ENCODE measurements at places on chromosomes 1 and 21.

- no peak for DNase-seq
Measured at GRCh38 chr1:19461220-19461554, 24.2 kb downstream of the CAPZB start.

DNA sequence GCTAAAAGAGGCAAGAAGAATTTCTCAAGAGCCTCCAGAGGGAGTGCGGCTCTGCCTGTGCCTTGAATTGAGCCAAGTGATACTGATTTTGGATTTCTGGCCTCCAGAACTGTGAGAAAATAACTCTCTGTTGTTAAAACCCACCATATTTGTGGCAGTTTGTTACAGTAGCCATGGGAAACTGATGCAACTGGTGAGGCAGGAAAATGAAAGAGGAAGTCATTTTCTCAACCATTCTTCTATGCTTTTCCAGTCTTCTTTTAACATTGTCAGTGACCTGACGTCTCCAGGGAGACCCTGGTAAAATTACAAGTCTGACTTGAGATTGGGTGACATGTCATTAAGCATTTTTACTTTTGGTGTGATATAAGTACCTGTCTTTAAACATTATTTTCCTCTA lies 5.8 kb downstream of the OR6P1 start:
- no peak for DNase-seq

GRCh38 chr1:68819190-68819829 lies 322.4 kb upstream of the DEPDC1 start:
- no peak for DNase-seq

DNA sequence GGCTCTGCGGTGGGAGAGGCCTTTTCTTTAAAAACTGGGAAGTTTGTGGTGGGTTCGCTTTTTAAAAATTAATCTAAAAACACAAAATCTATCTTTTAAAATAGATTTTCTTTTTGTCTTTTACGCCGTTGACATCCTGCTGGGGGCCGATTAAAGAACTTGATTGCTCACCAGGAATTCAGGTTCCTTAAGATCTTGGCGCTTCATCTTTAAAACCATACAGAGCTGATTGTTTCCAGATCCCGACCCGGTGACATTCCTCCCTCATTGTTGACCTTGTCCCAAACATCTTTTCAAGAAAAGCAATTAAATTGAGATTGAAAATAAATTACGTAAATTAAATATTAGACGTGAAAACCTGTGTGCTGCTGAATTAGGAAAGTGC lies 546 bp upstream of the ZNF697 start:
- no peak for DNase-seq

DNA sequence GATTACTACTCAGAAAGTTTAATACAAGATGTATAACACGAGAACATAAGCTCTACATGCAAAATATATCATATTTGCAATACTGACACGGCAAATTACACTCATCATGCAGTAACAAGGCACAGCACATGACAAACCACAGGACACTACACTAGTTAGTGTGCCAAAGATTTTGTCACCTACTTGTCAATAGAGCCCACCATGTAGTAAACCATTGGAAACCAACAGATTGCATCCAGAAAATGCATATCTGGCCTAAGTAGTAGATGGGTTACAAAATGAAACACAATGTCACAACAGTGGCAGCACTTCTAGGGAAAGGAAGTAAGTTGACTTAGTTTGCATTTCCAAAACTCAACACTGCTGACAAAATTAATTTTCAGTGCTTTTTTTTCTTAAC lies 288.9 kb downstream of the KCNT2 start:
- DNase-seq, result no peak

DNA sequence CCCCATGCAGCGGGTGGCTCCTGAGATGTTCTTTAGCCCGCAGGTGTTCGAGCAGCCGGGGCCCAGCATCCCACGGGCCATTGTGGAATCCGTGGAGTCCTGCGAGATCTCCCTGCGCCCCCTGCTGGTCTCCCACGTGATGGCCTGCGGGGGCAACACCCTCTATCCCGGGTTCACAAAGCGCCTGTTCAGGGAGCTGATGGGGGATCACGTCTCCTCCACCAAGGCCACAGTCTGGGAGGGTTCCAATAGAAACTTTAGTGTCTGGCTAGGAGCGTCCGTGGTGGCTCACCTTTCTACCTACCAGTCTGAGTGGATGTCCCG lies 71.0 kb downstream of the ACTL8 start:
- DNase-seq, result no peak

DNA sequence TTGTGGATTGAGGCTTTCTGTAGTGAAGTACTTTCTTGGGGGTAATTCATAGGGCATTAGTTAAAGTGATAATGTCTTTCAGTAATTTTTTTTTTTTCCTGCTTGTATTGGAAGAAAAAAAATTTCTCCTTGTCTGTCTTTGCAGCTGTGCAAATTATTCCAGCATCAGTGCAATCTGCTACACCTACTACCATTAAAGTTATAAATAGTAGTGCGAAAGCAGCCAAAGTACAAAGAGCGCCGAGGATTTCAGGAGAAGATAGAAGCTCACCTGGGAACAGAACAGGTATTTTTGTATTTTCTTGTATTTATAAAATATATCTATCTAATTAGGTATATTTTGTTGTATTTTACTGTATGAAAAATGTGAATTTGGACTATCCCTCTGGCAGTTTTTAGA lies 29.3 kb downstream of the GABPA start:
- no peak for DNase-seq

- DNase-seq, result no peak
Measured at GRCh38 chr1:39720094-39720999, 18.3 kb upstream of the PPIE start.

- DNase-seq, result no peak
Measured at GRCh38 chr1:5681654-5682053, 310.6 kb downstream of the NPHP4 start.

DNA sequence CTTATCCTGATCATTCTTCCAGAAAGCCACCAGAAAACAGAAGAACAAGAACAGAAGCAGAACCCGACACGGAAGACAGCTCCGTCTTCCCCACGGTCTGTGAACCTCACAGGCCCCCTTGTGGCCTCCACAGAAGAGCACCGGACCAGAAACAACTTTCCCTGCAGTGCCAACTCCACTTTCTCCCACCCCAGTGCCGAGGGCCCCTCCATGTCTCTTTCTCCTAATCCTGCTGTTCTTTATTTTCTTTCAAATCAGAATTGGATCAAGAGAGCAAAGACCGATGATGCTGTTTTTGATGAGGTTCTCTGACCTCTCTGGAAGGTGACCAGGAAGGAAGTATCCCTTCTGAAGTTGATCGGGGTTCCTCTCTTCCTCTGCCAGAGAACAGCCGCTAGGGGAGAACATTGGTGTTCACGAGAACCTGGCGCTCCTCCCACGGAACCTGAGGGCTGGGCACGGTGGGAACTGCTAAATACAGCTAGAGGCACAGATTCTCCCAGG lies 58.9 kb upstream of the CTTNBP2NL start:
- DNase-seq, result no peak

GRCh38 chr1:21313203-21313885 lies 23.1 kb upstream of the ECE1 start:
- no peak for DNase-seq

GRCh38 chr1:3789421-3790300 lies 6.6 kb downstream of the LRRC47 start:
- DNase-seq, result no peak

DNA sequence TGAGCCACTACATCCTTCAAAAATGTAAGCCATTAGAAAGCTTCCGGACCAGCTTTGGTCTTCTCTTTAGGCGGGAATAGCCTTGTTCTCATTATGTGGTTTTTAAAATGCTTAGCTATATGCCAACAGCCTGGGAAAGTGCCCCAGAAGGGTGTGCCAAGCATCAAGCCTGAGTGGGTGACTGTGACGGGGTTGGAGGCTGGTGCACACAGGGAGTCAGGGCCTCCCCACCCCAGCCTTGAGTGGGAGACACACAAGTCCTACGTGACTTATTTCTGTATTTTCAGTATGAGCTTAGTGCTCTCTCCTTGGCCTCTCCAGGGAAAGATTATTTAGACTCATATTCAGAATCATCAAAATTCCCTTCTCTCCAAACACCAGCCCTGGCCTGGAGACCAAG lies 9.8 kb downstream of the UBASH3A start:
- DNase-seq, result peak; percentile 48

DNA sequence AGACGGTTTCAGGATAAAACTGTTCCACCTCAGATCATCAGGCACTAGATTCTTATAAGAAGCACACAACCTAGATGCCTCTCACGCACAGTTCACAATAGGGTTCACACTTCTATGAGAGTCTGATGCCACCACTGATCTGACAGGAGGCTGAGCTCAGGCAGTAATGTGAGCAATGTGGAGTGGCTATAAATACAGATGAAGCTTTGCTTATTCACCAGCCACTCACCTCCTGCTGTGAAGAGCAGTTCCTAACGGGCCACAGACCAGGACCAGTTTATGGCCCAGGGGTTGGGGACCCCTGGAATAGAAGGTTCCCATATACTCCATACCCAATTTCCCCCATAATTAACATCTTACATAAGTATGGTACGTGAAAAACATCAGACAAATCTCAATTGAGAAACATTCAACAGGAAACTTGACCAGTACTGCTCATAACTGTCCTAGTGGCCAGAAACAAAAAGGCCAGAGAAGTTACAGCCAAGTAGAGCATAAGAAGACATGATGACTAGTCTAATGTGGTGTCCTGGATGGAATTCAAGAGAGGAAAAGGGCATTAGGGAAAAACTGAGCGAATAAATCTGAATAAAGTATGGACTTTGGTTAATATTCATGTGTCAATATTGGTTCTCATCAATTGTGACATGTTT lies 24.7 kb upstream of the IGSF5 start:
- no peak for DNase-seq

DNA sequence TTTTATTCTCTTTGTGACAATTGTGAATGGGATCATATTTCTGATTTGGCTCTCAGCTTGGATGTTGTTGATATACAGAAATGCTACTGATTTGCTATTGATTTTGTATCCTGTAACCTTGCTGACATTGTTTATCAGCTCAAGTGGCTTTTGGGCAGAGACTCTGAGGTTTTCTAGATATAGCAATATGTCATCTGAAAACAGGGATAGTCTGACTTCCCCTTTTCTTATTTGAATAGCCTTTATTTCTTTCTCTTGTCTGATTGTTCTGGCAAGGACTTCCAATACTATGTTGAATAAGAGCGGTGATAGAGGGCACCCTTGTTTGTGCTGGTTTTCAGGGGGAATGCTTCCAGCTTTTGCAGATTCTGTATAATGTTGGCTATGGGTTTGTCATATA lies 150.8 kb downstream of the FASLG start:
- DNase-seq, result no peak

DNA sequence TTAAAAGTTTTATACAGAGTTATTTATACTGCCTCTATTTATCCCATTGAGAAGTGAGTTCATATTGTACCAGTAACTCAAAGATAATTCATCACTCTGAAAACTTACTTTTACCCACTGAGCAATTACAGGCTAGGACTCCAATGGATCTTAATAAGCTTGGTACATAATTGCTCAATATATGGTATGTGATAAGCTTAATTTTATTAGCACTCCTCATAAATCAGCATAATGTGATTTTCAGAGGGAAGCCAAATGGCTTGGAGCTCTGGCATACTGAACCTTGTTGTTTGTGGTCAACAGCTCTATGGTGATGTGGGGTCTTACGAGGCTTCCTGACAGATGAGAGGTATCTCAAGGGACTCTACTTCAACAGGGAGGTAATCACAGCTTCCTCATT lies 26.3 kb downstream of the ADAM30 start:
- DNase-seq, result no peak

GRCh38 chr21:33113131-33113530 lies 43.2 kb downstream of the OLIG1 start:
- no peak for DNase-seq

GRCh38 chr1:205248793-205249601 lies 21.3 kb downstream of the TMCC2 start:
- DNase-seq, result no peak

DNA sequence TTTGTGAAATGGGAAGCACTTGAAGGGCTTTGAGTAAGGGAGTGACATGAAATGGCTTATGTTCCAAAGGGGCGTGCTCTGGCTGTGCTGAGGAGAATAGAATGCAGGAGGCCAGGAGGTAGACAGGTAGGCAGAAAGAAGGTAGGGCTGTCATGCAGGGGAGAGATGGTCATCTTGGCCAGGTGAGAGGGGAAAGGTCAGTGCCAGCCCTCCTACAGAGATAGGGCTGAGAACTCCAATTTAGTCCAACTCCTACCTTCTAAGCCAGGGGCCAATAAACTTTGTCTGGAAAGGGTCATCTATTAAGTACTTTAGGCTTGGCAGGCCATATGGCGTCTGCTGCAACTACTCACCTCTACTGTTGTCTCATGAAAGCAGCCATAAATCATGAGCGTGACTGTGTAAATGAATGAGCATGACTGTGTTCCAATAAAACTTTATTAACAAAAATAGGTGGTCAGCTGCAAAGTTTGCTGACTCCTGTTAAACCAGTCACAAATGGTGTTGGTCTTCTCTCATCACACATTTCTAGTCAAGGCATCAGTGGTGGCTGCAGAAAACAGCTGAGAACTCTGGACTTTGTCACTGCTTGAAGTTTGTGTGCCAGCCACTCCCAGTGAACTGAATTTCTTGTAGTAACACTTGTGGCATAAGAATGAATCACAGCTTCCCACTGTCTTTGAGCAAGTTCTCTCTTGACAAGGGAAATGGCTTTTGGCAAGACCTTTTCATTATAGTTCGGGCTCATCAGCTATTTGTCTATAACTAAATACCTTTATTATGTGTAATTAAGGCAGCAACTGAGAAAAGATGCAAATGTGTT lies 32.0 kb upstream of the CD2 start:
- no peak for DNase-seq

DNA sequence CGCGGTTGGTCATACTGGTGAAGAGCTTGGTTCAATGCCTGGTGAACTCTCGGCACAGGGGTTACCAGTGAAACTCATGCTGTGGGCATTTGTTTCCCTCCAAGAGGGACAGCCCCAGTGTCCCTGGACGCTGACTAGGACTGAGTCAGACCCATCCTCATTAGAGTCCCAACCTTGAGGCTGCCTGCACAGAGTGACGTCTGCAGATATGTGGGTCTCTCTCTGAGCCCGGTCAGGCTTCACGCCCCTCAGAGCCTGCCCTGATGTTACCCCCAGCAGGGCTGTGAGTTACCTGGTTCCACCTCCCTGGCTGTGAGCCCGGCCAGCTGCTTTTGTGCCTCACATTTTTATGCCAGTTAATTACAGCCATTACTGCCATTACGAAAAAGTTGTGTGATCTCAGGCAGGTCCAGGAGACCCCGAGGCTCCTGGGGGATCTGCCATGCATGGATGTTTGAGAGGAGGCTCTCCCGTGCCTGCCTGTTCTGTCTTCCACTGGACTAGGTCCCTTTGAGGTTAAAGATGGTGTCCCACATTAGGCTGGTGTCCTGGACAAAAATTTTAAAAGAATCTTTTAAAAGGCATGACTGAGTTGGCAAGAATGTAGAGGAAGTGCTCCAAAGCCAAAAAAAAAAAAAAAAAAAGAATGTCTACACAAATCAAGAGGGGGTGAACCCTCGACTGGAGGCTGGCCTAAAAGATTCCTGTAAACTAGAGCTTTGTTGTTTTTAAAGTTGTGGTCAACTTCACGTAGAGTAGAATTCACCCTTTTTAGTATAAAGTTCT lies 36.6 kb upstream of the PADI1 start:
- DNase-seq, result no peak

GRCh38 chr1:153991806-153992205 lies 1.2 kb downstream of the RPS27 start:
- no peak for DNase-seq

All from T-helper 2 cell (primary cell).